Cardiac septum (tissue), 1 donor: ENCODE measurements at places on chromosomes 1 and 21.

DNA sequence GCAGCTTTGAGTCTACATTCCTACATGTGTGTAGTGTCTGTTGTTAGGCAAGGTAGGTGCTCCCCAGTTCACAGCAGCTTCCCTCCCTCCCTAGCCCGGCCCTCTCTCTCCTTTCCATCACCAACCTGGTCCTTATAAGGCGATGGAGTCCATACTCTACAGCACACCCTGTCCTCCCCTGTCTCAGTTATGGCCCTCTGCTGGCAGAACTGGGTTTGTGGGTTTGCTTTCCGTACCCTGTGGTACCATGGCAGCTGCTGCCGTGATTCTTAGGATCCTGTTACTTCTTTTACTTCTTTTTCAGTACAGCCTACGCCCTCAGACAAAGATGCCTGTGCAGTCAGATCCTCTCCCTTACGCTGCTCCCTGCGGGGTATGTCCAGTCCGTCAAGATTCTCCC is 31.7 kb downstream of the AK5 start:
- no peak for DNase-seq

DNA sequence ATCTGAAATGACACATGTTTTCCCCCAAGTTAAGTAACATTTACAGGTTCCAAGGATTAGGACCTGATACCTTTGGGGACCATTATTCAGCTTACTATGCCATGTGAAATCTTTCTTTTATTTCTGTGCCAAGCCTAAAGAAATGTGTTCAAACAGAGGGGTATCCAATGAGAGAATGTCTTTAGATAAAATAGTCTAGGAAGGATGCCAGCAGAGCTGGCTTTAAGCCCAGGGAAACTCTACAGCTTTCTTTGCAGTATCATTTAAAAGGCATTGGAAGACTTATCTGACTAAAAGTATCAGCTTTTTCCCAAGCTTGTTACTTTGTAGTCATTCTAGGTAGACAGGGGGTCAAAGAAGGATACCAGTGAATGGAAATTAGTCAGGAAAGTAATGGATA is 860.4 kb downstream of the PLA2G4A start:
- DNase-seq = no peak

- no peak for DNase-seq
Measured at GRCh38 chr1:99696616-99697015, 50.7 kb downstream of the PALMD start.

- no peak for DNase-seq
Measured at GRCh38 chr1:116927049-116927798, 17.5 kb downstream of the PTGFRN start.

- no peak for DNase-seq
Measured at GRCh38 chr1:200774735-200775444, 36.2 kb downstream of the CAMSAP2 start.

- no peak for DNase-seq
Measured at GRCh38 chr1:39412892-39413291, 78.5 kb upstream of the BMP8A start.

DNA sequence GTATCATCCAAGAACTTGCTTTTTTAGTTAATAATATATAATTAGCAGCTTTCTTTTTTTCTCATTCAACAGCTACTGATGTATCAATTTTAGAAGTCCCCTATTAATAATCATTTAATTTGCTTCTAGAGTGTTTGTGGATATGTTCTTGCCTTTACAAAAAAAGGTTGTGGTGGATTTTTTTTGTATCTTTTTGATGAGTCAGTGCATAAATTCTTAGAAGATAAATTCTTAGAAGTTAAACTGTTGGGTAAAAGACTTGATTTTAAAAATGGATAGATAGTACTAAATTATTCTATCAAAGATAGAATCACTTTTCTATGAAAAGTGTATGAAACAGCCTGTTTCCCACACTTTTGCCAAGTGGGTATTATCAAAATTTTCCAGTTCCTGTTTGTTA is 11.9 kb downstream of the FGGY start:
- no peak for DNase-seq

DNA sequence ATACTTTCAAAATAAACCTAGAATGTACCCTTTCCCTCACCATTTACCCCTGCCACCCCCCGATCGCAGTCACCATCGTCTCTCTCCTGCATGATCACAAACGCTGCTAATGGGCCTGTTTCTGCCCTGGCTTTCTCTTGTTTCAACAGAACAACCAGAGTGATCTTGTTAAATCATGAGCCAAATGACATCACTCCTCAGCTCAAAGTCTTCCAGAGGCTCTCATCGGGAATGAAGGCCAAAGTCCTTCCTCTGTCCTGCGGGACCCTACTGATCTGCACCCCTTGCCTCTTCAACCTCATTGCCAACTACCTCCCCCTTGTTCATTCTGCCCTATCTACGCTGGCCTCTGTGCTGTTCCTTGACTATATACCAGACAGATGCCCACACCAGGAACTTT is 39.4 kb upstream of the PTGFRN start:
- no peak for DNase-seq

GRCh38 chr21:46431448-46431847 is 27.2 kb upstream of the DIP2A start:
- no peak for DNase-seq

GRCh38 chr1:235646463-235646862 is 3.1 kb downstream of the GNG4 start:
- no peak for DNase-seq

GRCh38 chr21:41139951-41140350 is 28.0 kb upstream of the BACE2 start:
- no peak for DNase-seq

GRCh38 chr1:1021920-1022259 is 2.0 kb downstream of the AGRN start:
- DNase-seq = no peak

DNA sequence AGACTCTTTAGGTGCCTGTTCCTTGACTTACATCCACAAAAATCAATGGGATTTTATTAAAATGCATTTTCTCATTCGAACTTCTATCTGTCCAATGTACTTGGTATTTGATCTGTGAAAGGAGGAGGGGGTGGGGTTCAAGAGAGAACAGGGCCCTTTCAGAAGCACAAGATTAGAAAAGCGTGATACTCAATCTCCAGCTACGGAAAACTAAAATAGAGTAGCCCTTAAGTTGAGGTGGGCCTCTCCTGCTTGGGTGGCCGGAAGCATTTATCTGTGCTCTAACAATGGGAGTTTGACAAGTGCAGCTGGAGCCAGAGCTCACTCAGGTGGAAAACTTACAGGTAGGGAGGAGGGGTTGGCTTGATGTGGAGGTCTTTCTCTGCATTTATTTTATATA is 462 bp upstream of the RXRG start:
- DNase-seq = no peak

DNA sequence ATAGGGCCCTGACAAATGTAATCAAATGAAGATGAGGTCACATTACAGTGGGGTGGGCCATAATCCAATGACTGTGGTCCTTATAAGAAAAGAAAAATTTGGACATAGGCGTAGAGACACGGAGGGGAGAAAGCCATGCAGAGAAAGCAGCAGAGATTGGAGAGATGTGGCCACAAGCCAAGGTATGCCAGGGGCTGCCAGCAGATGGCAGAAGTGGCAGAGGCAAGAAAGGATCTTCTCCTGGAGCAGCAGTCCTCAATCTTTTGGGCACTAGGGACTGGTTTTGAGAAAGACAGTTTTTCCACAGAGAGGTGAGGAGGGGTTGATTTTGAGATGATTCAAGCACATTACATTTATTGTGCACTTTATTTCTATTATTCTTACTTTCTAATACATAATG is 355.1 kb downstream of the NPHP4 start:
- no peak for DNase-seq

- no peak for DNase-seq
Measured at GRCh38 chr21:45347712-45348499, 57.1 kb upstream of the COL18A1 start.

DNA sequence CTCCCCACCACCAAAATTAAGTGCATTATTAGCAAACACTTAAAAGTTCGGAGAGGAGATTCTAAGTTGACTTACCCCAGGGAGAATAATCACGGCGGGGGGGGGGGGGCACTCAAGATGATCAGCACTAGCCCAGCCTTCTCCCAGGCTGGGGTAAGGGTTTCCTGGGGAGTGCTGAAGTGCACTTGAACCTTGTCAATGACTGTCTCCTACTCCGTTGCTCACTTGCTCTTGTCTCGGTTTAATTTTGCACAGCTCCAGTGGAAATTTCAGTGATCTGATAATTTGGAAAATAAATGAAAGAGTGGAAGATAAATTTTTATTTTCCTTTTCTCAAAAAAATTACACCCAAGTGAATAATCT is 59.2 kb downstream of the PBX1 start:
- no peak for DNase-seq

- DNase-seq = no peak
Measured at GRCh38 chr1:117388328-117388727, 21.1 kb downstream of the MAN1A2 start.

GRCh38 chr1:213123536-213123935 is 72.5 kb downstream of the RPS6KC1 start:
- DNase-seq = no peak

DNA sequence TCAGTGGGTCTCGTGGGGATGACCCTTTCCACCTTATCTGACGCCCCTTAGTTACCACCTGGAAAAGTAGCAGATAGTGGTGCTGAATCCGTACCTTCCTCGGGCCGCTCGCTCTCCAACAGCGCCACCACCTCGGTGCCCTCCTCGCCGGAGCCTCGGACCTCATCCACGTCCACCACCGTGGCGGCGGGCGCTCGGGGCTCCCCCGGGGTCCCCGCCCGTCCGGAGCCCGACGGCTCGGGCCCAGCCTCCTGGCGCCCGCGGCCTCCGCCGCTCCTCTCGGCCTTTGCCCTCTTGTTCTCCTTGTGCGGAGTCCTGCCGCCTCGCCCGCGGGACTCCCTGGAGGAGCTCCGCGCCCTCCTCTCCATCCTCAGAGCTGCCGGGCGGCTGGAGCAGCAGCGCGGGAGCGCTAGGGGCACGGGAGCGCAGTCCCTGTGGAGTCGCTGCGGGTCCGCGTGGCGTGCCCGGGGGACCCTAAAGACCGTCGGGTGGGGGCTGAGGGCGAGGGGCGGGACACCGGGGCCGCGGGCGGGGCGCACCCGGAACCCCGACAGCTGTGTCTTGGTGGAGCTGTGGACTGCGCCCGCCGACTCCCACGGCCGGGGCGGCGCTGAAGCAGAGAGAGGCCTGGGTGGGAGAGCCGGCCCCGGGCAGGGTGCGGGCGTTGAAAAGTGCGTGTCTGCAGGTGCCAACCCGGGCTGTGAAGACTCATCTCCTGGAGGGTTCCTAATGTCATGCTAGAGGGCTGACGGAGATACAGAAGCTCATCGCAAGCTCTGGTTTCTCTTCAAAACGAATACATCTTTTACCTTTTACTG is at the start of gene NPHS2:
Gene NPHS2, minus strand, starts transcription at position 452 of the 818 bp plus-strand sequence. Its CDS starts 84 bp downstream, at position 368.
- no peak for DNase-seq

DNA sequence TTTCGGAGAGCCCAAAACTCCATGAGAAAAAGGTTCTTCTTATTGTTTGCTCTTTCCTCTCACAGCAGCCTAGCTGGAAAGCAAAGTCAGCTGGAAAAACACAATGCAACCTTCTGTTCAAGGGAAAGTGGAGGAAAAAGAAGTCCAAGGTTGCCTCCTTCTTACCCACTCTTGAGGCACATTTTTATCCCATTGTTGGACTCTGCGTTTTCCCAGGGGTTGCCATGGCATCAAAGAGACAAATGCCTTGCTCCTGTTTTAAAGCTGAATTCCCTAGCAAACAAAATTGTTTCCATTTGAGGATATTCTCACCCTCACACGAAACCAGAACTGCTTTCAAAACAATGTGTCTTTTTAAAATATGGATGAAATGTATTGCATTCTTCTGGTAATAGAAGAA is 45.1 kb upstream of the PALMD start:
- no peak for DNase-seq

- no peak for DNase-seq
Measured at GRCh38 chr1:232445361-232446106, 184.4 kb downstream of the SIPA1L2 start.

DNA sequence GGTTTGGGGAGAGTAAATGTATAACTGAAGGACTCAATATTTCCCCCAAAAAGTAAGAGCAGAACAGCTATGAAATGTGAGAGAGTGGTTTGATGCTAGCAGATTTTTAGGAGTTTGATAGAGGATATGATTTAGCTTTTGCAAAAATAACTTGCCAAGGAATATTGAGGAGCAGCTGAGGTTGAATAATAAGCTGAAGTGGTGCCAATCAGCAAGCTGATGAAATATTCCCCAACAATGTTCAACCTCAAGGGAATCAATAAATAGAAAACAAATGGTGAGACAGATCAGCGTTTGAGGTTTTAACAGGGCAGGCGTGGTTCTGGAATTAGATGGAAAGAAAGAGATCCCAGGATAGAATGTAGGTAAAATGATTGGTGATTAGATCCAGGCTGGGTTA is 413.4 kb upstream of the ADAMTS5 start:
- no peak for DNase-seq

- no peak for DNase-seq
Measured at GRCh38 chr1:97920276-97920831, 480 bp downstream of the DPYD start.

DNA sequence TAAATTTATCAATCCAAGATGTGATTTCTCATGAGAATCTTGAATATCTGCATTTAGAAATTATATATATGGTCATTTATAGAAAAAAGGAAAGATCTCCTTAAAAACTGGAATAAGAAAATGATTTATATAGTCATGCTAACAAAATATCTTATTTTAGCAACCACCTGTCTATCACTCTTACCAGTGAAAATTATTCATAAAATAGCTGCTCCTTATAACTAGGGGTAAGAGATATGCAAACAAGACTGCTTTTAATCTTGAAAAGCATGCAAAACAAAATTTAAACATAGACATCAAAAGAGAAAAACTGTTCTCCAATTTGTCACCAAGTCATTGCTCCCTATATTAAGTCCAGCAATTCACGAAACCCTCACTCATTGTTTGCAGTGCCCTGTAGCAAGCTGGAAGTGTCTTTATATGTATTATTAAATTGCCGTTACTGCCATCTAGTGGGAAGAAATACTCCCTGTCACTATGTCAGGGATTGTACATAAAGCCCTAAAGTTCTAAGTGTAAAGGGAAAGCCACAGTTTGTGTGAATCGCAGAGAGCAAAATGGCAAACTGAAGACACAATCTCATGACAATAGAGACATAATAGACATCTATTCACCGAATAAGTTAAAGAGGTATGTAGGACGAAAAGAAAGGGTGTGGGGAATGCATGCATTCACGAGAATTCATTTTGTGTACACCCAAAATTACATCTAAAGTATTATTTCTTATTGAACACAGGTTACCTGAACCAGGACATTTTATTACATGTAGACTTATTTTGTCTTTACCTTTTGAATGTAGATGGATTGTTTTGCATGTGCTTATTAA is 600.5 kb downstream of the USP25 start:
- no peak for DNase-seq

- DNase-seq = no peak
Measured at GRCh38 chr1:60017508-60018205, 55.9 kb downstream of the C1orf87 start.

- DNase-seq = no peak
Measured at GRCh38 chr1:55854911-55855310, 639.7 kb upstream of the USP24 start.

- DNase-seq = no peak
Measured at GRCh38 chr1:112549590-112549989, 40.8 kb downstream of the WNT2B start.
